ENCODE measurements at places on chromosomes 3 and 15.

DNA sequence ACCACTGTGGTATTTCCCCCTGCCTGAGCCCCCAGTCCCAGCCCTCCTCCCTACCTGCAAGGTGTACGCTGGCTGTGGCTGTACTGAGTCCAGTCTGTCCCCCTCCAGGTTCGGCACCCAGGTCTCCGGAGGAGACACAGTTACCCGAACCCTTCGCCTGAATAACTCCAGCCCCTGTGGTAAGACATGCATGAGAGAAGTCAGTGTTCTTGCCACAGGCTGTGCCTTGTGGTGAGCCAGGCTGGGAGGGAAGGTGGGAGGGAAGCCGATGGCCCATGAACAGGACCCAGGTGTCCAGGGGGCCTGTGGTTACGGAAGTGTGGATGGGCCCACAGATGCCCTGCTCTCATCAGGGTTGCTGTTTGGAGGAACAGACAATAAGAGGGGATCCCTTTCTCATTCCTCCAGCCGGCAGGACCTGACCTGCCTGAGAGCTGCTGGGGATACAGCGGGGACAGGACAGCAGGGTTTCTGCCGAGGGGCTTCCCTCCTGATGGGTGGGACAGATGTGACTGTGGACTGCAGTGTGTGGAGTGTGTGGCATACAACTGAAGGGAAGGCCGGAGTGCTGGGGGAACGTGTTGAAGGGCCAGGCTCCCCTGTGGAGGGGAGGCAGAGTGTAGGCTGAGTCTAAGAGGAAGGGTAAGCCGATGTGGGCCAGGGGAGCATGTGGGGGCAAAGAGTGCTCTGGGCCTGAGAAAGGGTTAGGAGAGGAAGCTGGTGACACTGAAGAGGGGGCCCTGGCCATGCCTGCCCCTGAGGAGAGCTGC is 21.9 kb downstream of the ACAA1 start:
- DNase-seq, result no peak

DNA sequence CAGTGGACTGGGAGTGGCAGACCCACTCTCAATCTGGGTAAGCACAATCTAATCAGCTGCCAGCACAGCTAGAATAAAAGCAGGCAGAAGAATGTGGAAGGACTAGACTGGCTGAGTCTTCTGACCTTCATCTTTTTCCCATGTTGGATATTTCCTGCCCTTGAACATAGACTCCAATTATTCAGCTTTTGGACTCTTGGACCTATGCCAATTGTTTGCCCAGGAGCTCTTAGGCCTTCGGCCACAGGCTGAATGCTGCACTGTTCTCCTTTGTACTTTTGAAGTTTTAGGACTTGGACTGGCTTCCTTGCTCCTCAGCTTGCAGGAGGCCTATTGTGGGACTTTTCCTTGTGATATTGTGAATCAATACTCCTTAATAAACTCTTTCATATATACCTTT is 477.7 kb upstream of the ZNF385D start:
- no peak for DNase-seq

GRCh38 chr3:56960234-56960917 is 100.1 kb upstream of the SPATA12 start:
- DNase-seq, result no peak

- DNase-seq, result no peak
Observed at GRCh38 chr3:185421577-185422232, 58.8 kb downstream of the MAP3K13 start.

- DNase-seq, result no peak
Observed at GRCh38 chr15:35567392-35567791, 21.4 kb upstream of the DPH6 start.

- no peak for DNase-seq
Observed at GRCh38 chr3:49413338-49413734, 1.1 kb downstream of the TCTA start.

- no peak for DNase-seq
Observed at GRCh38 chr3:23084367-23084766, 118.8 kb upstream of the UBE2E2 start.

All from neuronal stem cell (in vitro differentiated cells).